ENCODE measurements at places on chromosomes 7 and 10.

GRCh38 chr7:36303202-36304098 is 86.2 kb upstream of the ANLN start:
- DNase-seq = peak; percentile 26

GRCh38 chr7:157769086-157769485 is 432.3 kb downstream of the DNAJB6 start:
- DNase-seq = no peak

- DNase-seq = no peak
These were observed 15.7 kb upstream of the MSRB2 start for GRCh38 chr10:23079700-23080099.

- no peak for DNase-seq
These were observed 124.4 kb downstream of the COL26A1 start for GRCh38 chr7:101487105-101487458.

DNA sequence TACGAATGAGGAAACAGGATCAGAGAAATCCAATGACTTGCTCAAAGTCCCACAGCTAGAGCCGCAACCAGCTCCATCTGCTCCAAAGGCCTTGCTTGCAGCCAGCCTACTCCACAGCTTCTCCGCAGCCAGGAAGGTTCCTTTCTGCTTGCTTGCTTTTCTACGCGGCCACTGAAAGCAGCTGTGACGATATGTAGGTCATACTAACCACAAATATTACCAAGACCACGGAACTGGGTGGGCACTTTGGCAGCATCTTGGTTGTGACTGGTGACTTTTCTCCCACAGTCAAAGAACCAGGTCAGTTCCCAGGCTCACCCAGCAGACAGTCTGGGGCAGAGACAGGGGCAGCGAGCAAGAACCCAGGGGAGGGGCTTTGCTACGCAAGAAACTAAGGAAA is 86.4 kb downstream of the FAM53B start:
- DNase-seq = no peak

DNA sequence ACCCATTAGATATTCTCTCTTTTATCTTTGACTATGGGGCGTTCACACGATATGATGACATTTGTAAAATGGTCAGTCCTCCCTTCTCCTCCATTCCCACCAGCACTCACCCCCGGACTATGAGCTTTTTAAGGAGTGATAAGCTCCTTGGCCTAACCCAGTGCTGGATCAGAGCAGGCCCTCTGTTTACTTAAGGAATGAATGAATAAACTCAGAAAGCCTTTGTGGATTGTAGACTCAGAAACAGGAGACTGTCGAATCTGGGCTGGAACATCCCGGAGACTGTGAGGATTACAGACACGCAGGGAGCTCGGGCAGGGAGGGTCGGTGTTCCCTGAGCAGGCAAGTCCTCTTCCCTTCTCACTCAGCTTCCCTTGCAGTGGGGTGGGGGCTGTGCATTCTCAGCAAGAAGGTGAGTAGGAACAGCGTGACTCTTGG is 6.8 kb upstream of the ZCCHC24 start:
- DNase-seq = no peak

GRCh38 chr10:127979045-127979444 is 72.1 kb downstream of the PTPRE start:
- DNase-seq = no peak

- DNase-seq = no peak
These were observed 32.8 kb upstream of the SFTPD start for GRCh38 chr10:79981450-79982361.

All from substantia nigra (tissue), 51 donors.